ENCODE measurements at places on chromosomes 6 and 20.

DNA sequence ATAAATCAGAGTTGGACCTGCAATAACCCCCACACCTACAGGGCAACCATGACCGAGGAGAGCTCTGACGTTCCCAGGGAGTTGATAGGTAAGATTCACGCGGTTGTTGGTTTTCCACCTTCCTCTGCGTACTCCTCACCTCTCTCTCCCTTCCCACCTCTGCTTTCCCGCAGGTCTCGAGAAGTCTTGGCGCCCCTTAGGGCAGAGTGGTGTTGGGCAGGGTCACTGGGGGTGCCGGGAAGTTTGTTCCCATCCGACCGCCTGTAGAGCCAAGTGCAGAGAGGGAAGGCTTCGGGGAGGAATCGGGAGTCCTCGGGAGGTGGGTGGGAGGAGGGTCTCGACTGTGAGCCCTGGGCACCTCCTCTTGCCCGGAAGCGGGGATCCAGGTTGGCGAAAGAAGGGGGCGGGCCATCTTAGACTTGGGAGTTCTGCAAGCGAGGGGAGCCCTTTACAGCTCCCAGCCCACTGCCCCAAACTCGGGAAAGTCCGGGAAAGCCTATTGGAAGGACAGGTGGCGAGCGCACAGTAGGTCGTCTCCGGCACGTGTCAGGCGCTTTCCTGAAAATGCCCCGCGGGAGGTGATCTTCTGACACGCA lies 672 bp downstream of the CARMIL1 start:
- DNase-seq = no peak

GRCh38 chr20:36093025-36093803 lies 61.3 kb upstream of the EPB41L1 start:
- no peak for DNase-seq

DNA sequence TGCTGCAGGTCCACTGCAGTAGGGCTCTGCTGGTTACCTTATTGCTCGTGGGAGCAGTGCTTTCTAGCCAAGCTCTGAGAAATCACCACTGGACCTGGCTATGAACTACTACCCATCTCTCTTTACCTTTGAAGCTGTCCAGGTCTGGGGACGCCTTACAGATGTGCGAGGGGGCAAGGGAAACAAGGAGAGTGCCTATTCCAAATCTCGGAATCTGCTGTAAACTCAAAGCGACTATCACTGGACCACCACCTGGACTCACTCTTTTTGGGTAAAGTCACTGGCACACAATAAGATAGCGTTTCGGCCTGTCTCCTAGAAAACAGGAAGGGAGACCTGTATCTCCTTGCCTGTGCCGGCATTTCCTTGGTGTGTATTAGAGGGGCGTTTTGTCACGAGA lies 5.3 kb downstream of the NRN1 start:
- no peak for DNase-seq

- DNase-seq = no peak
Observed at GRCh38 chr20:14948416-14948815, 611.0 kb upstream of the FLRT3 start.

DNA sequence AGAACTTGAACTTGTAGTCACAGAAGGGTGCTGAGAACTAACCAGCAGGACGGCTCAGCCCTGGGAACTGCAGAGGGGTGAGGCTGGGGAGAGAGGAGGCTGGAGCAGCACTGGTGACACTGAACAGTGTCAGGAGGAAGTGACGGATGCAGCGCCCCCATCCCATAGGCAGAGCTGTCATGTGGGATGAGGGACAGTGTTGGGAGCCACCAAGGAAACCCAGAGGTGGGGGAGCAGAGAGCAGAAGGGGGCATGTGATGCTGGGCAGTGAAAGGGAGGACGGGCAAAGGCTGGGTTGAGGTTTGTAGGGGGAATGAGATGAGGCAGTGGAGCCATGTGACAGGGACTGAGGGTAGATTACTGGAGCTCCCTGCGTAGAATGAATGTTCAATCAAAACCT lies 2.1 kb downstream of the HLA-DPB1 start:
- DNase-seq = no peak

DNA sequence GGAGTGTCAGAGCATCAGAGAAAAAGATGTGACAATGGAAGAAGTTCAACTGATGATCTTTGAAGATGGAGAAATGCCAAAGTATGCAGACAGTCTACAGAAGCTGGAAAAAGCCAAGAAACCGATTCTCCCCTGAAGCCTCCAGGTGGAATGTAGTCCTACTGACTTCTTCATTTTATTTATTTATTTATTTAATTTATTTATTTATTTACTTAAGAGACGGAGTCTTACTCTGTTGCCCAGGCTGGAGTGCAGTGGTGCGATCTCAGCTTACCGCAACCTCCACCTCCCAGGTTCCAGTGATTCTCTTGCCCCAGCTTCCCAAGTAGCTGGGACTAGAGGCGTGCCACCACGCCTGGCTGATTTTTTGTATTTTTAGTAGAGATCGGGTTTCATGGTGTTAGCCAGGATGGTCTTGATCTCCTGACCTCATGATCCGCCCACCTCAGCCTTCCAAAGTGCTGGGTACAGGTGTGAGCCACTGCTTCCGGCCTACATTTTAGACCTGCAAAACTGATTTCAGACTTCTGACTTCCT lies 2.2 kb upstream of the RPF2 start:
- DNase-seq = no peak
